ENCODE measurements at places on chromosomes 5 and 9.

GRCh38 chr5:178074266-178074952 is 38.9 kb upstream of the N4BP3 start:
- DNase-seq: peak; percentile 19

GRCh38 chr5:132665574-132666080 is 7.7 kb downstream of the IL13 start:
- no peak for DNase-seq

- DNase-seq: peak; percentile 38
Observed at GRCh38 chr5:75052192-75053053, at the start of gene GCNT4. Gene GCNT4 (minus strand): TSS chr5:75052558. CDS start chr5:75030037, 22,521 bp downstream.

- DNase-seq: no peak
Observed at GRCh38 chr5:102528600-102528999, 29.8 kb upstream of the SLCO6A1 start.

DNA sequence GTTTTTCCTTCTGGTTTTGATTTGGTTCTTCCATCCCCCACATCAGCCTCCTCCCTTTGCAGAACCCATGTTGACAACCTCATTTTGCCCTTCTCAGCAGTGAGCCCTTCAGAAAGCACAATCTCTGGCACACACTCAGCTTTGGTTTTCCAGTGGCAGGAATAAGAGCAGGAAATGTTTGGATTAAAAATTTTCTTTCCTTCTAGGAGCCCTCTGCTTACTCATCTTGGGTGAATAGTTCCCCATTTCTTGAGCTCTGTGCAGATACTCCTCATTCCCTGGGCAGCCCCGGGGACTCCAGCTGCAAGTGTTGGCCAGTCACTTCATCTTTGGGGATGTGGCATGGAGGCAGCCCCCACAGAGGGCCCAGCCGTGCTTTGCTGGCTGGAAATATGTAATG is 170.5 kb downstream of the NR3C1 start:
- no peak for DNase-seq

DNA sequence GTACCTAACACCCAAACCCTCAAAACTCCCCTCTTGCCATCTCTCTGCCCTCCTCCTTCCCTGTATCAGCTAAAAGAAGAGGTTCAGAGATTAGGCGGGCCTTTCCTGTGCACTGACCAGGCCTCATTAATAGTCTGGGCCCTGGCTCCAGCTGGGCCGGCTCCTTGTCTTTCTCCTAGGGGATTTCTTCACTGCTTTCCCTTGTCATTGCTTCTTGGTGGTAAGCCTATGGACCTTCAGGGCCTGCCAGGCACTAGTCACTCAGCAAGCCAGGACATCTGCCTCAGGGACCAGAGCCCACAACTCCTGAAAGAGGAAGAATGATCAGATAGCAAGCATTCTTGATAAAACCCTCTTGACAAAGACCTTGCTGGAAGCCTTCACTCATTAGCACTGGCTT is 50.9 kb downstream of the MRRF start:
- DNase-seq: no peak

DNA sequence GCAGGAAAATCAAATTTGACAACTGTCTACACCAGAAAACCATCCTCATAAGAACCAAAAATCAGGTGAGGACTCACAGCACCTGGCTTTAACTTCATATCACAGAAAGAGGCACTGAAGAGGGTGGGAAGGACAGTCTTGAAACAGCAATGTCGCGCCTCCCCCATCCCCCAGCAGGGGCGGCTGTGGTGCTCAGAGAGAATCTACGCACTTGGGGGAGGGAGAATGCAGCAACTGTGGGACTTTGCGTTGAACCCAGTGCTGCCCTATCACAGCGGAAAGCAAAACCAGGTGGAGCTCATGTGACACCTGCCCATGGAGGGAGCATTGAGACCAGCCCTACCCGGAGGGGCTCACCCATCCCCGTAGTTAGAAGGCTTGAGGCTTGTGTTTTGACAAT is 191.8 kb downstream of the MSX2 start:
- DNase-seq: no peak

DNA sequence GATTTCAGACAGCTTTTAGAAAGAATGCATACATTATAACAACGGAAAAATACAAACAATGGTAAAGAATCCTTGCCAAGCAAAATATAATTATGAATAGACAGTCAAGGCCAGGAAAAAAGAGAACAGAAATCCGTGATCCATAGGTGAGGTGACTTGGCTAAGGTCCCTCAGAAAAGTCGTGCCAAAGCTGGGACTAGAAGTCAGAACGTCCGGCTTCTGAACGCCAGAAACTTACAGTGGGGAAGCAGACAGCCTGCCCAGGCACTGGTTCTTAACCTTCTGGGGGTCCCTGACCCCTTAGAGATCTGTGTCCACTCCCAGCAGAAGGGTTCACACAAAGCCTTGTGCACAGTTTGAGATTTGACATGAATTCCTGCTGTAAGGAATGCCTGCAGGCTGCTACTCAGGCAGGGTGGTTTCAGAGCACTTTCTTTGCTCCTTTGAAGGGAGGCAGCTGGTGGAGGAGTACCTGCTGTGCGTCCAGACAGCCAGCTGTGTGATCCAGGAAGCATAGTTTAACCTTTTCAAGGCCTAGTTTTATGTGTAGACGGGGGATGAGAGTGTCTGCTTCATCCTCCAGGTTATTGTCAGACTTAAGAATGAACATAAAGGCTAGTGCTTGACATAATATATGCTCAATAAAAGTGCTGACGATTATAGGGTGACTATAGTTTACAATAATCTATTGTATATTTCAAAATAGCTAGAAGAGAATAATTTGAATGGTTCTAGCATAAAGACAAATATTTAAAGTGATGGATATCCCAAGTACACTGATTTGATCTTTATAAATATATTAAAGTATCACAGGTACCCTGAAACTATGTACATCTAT is 852 bp downstream of the ARHGEF37 start:
- no peak for DNase-seq

GRCh38 chr5:76471406-76471805 is 68.3 kb downstream of the IQGAP2 start:
- no peak for DNase-seq

DNA sequence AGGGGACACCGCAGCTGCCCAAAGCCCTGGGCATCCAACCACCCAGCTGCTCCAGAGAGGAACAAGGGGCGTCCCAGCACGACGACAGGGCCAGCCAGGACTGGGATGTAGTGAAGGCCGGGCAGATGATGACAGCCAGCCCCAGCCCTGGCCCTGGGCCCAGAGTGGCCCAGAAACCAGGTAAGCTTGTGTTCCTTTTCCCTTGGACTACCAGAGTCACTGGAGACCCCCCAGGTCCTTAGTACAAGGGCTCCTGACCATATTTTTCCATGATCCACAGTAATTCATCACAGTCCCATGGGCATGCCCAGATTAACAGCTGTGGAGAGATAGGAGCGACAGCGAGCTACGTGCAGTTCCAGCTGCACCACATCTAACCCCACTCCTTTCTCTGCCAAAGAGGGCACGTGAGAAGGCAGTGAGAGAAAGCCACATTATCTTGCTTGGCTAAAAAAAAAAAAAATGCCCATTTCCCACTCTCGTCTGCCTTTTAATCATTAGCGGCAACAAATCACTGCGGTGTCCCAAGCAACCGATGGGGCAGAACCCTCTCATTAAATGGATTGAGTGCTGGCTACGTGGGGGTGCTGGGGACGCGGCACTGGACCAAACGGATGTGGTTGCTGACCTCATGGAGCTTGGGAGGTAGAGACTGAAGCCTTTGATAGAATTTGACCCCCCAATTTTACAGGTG is 21.7 kb upstream of the SYNPO start:
- DNase-seq: no peak

DNA sequence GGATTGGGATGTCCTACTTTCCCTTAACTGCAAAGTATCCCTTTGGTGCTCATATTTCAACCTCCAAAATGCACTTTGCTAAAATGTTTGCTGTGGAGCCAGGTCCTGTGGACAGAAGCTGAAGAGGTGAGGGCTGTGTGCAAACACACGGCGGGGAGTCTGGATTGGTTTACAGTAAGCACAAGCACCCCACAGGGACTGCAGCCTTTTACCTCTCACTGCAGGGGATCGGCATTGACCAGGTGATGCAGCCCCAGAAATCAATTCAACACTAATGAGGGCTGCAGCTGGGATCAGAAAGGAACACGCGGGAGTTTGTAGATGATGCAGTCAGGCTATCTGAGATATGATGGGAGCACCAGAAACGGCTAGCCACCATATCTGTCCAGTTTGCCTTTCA is 450.9 kb downstream of the CCDC171 start:
- no peak for DNase-seq

DNA sequence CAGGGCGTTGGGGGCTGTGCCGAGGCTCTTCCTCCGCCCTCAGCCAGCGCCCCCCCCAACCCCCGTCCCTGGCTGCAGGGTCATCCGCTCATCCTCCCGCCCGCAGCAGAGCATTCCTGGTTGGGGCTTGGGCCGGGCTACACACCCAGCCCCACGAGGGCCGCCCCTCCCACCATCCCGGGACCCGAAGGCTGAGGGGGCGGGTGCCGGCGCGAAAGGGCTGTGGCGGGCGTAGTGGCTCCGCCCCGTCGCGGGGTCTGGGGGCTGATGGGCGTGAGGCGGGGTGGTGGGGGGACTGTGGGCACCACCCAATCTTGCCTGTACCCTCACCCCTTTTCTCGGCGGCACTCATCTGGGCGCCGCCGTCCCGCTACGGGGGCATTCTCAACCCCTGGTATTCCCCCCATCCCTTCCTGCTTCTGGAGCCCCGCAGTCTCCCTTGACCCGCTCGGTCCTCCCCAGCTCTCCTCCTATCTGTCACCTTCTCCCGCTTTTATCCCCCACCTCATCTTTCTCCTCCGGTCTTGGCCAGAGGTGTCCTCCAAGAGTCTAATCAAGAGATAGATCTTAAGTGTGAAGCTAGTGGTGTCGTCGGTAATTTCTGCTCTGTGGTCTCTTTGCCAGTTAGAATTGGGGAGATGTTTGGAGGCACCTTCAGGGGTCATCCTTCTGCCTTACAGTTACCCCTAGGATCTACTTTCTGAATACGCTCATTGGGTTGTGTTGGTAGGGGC is 1.6 kb downstream of the FER start:
- DNase-seq: peak; percentile 48

DNA sequence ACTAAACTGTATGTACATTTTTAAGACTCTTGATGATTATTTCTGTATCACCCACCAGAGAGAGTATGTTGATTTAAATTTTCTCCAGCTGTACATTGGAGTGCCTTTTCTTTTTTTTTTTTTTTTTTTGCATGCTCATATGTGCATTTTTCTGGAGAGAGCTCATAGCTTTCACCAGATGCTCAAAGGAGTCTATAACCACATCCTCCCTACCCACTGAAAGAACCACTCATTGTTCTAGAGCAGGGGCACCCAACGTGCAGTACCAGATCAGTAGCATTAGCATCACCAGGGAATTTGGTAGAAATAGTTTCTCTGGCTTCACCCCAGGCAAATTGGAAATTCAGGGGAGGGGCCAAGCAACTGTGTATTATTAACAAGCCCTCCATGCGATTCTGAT is 53.9 kb upstream of the TMEM171 start:
- DNase-seq: no peak

DNA sequence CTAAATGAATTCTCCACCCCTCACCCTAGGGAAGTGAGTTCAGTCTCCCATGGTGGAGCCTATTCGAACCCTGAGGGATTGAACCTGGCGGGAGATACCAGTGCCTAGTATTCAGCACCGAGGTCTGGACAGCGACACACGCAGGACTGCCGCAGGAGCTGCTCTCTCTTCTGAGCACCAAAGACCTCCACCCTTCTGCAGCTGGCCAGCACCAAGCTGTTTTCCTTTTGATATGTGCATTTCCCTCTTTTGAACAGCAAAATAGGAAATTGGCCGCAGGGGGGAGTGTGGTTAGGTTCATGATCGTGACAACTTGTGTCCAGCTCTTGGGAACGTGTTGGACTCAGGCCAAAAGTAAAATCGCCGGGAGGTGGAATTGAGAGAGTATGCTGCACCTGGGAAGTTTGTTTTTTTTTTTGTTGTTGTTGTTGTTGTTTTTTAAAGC is 1.2 kb upstream of the PCSK1 start:
- DNase-seq: peak; percentile 36
